Peyer's patch (tissue), 4 donors: ENCODE measurements at places on chromosomes 11 and 22.

GRCh38 chr11:46026606-46027293 is 94.5 kb downstream of the PHF21A start:
- no peak for DNase-seq

- no peak for DNase-seq
Measured at GRCh38 chr11:26558190-26558589, 13.9 kb downstream of the MUC15 start.

- no peak for DNase-seq
Measured at GRCh38 chr11:134951305-134951700, 539.3 kb upstream of the B3GAT1 start.

GRCh38 chr22:39246690-39247332 is 2.0 kb upstream of the PDGFB start:
- DNase-seq, result no peak
